GM12878 (cell line): ENCODE measurements at places on chromosomes 7 and 10. TPM values are rescaled to one million over a fixed set of nuclear protein-coding genes. Genes with fewer than 3 reads are reported as not detected.

- no peaks in the 10 kb centered on the region for H3K36me3 ChIP-seq
- peaks cover 3% of the 10 kb centered on the region; the same call in 1 of the 2 replicates for H3K4me1 ChIP-seq
- DNase-seq, result no peak
- H3K27ac ChIP-seq, result no peak overlapping the region
- H3K4me3 ChIP-seq, result no peak overlapping the region
These were observed 70.4 kb upstream of the NOBOX start for GRCh38 chr7:144473908-144474307.

Gene ELN
- 0.08 and 0.19 TPM in 2 replicates for total RNA-seq

Gene TMEM184A
- total RNA-seq, result 0.15 TPM in 1 of 2 replicates, not detected in the other

DNA sequence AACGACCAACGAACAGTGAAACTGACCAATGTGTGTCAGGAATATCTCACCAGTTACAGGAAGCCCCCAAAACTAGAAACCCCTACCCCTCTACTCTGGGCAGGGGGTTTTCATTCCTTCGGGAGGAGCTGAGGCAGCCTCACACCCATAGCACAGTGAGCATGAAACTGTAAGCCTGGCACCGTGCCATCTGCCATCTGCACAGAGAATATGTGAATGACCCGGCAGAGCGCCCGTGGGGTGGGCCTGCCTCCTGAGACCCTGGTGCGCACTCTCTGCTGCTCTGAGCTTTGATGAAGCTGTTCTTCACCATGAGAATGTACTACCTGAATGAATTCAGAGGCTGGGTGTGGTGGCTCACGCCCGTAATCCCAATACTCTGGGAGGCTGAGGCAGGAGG is 27.1 kb downstream of the DAGLB start:
- H3K27me3 ChIP-seq, result no peaks in the 10 kb centered on the region
- no peak overlapping the region for H3K4me3 ChIP-seq
- H3K4me1 ChIP-seq, result no peaks in the 10 kb centered on the region
- H3K27ac ChIP-seq, result no peak overlapping the region
- H3K36me3 ChIP-seq, result peaks cover 5% of the 10 kb centered on the region
- no peak for DNase-seq

GRCh38 chr7:76069238-76069638 is 21.3 kb downstream of the MDH2 start:
- H3K36me3 ChIP-seq, result peaks cover 20% of the 10 kb centered on the region
- no peak overlapping the region for H3K4me3 ChIP-seq
- H3K27me3 ChIP-seq, result no peaks in the 10 kb centered on the region
- H3K27ac ChIP-seq, result no peak overlapping the region
- no peaks in the 10 kb centered on the region; the same call in 1 of the 2 replicates for H3K4me1 ChIP-seq
